Spleen (tissue), 13 donors: ENCODE measurements at places on chromosomes 7 and 10.

DNA sequence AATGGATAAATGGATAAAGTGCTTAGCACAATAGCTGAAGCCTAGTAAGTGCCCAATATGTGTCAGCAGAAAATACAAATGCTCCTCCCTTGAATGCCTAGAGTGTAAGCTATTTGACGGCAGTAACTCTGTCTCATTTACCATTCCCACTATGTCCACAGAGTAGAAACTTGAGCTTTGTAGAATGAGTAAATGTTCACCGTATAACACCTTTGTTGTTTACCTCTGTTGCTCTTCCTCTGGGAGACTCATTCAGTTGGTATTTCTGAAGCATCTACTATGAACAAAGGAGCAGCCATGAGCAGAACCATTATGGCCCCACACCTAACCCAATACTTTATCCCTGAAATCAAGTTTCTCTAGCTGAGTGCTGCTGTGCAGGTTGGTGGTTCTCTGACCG, 8.4 kb upstream of the SLC16A12 start:
- no peak for DNase-seq

GRCh38 chr10:115980470-115980869, 292.5 kb downstream of the GFRA1 start:
- no peak for DNase-seq

DNA sequence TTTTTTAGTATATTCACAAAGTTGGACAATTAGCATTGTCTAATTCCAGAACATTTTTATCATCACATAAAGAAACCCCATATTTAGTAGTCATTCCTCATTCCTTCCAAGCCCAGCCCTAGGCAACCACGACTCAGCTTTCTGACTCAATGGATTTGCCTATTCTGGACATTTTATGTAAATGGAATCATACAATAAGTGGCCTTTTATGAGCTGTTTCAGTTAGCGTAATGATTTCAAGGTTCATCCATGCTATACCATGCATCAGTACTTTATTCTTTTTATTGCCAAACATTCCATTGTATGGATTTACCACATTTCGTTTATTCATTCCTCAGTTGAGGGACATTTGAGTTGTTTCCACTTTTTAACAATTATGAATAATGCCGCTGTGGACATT, 249.2 kb downstream of the DYNC1I1 start:
- no peak for DNase-seq

DNA sequence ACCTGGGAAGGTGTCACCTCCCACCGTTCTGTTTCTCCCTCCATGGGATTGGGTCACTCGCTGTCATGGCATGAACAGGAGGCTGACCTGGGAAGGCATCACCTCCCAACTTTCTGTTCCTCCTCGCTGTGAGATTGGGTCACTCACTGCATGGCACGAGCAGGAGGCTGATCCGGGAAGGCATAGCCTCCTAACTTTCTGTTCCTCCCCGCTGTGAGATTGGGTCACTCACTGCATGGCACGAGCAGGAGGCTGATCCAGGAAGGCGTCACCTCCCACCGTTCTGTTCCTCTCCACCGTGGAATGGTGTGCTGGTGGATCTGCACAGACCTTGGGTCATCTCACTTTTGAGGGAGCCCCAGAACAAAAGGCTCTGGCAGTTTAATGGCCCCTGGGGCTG, 239.2 kb upstream of the PRKCQ start:
- DNase-seq: no peak

DNA sequence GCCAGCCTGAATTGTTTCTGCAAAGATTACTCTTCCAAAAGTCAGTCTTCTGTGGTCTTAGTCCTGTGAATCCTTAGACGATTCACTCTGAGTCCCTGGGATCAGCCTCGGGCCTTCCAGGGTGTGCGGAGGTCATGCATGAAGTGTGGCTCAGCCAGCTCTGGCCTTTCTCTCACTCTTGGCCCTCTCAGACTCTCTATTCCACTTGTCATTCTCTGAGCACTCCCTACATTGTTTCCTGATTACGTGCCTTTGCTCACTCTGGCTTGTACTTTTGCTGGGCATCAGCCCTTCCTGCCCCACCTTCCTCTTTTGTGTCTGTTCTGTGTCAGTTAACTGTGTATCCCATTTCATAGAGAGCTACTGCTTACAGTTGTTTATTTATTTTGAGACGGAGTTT, 36.0 kb downstream of the CCNY start:
- no peak for DNase-seq

GRCh38 chr7:116811768-116812167, 50.6 kb upstream of the CAPZA2 start:
- no peak for DNase-seq

DNA sequence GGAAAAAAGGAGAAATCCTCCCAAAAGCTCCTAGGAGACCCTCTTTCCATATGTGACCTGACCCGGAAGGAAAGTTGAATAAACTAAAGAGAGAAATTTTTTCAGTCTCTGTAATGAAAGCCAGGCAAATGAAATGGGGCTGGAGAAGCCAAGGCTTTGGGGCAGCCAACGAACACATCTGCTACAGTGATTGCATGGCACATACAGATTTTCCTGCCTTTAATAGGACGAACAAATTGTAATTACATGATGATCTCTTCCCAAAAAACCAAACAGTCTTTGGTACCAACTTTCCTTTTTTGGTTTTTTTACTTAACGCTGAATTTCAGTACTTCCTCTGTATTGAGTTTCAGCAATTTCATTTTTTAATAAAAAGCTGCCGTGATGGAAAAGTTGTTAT, 23.5 kb upstream of the PTN start:
- DNase-seq: no peak

DNA sequence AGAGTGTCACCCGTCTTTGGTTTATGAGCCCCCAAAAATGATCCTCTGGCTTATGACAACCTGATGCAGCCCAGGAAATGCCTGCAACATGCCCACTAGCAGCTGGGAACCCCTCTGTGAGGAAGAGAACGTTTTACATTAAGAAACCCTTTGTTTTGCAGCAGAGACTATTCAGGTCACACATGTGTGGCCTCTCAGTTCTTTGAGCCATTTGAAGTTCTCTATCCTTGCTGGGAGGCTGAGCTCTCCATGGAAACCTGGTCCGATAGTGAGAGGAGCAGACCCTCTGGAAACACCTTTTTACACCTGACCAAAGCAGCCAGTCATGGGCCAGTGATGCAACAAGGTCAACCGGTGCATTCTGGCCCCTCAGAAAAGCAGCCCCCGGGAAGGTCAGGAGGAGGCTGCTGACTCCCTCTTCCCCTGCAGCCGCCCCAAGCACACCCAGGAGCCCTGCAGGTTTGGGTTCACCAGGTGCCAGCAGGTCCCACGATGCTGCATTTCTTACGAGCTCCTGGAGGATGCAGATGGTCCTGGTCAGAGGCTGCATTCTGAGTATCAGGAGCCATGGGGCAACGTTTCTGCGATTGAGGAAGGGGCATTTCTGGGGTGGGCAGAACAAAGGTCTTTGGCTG, 134.3 kb downstream of the ZMYND11 start:
- no peak for DNase-seq
